ENCODE measurements at places on chromosomes 13 and 19.

- DNase-seq = no peak
Measured at GRCh38 chr13:42356184-42356575, 84.2 kb downstream of the AKAP11 start.

GRCh38 chr13:111020546-111020945 lies 94.6 kb upstream of the ARHGEF7 start:
- no peak for DNase-seq

DNA sequence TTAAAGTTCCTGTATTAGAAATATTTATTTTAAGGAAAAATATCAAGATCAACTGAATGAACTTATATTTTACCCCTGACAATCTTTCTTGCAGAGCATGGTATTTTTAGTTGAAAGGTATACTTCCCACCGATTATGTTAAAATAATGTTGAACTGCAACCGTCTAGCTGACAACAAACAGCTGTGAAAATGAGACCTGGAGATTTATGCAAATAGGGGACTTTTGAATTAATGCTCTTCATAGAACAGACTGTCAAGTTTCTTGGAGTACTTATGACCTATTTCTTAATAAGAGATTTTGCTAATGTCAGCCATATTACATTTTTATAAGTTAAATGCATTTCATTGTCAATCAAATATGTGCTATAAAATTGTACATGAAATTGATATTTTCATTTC lies 210.9 kb downstream of the NALCN start:
- DNase-seq = no peak

DNA sequence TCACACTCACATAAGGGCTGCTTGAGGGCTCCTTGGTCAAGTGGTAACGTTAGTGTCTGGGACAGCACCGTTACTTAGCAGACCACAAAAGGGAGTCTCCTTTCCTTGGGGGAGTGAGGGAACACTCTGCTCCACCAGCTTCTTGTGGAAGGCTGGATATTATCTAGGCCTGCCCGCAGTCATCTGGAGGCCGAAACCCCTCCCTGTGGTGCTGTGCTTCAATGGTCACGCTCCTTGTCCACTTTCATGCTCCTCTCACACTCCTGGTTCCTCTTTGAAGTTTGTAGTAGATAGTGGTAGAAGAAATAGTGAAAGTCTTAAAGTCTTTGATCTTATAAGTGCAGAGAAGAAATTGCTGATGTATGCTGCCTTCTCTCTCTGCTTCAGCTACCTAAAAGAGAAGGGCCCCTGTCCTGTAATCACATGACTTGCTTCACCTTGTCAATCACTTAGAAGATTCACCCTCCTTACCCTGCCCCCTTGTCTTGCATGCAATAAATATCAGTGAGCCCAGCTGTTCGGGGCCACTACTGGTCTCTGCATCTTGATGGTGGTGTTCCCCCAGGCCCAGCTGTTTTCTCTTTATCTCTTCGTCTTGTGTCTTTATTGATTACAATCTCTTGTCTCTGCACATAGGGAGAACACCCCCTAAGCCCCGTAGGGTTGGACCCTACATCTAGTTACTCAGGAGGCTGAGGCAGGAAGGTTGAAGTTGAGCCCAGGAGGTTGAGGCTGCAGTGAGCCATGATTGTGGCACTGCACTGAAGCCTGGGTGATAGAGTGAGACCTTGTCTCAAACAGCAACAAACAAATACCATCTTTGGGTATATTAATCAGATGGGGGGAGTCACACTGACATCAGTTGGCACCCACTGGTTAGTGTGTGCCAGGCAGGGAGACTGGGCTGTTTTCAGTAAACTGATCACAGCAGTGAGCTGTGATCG lies 11.6 kb upstream of the MZF1 start:
- no peak for DNase-seq

DNA sequence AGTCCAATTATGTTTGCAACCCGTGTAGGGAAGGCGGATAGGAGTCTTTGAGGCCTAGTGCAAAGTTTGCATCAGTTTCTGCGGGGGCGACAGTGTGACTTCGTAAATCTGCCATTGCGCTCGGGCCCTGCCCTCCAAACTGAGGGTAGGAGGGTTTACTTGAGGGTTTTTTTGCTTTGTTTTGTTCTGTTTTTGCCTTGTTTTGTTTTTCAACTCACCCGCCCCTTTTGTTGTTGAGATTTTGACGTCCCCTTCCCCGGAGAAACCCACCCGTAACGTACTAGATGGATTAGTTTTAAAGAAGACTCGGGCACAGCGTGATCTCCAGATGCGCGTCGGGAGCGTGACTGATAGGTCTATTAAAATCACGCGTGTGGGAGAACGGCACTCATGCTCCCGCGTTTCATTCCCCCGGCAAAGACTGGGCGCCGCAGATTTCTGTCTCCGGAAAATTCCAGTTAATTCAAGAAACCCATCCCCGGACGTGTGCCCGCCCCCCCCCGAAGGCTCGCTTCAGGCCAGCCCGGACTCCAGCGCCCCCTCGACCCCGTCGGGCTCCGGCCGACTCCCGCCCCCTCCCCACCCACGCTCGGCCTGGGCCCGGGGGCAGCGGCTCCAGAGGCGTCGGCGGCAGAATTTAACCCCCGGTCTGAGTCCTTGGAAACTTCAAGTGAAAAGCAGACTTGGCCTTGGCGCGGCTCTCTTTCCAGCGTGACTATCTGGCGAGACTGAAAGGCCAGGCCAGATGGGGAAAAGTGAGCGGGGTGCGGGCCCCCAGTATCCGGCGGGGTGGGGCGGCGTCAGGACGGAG lies 5.0 kb downstream of the SOX1 start:
- no peak for DNase-seq

GRCh38 chr19:1134431-1134830 lies 30.6 kb downstream of the GPX4 start:
- no peak for DNase-seq
